ENCODE measurements at places on chromosomes 4 and X.

- no peak for DNase-seq
Observed at GRCh38 chr4:182862141-182862875, 54.9 kb downstream of the DCTD start.

DNA sequence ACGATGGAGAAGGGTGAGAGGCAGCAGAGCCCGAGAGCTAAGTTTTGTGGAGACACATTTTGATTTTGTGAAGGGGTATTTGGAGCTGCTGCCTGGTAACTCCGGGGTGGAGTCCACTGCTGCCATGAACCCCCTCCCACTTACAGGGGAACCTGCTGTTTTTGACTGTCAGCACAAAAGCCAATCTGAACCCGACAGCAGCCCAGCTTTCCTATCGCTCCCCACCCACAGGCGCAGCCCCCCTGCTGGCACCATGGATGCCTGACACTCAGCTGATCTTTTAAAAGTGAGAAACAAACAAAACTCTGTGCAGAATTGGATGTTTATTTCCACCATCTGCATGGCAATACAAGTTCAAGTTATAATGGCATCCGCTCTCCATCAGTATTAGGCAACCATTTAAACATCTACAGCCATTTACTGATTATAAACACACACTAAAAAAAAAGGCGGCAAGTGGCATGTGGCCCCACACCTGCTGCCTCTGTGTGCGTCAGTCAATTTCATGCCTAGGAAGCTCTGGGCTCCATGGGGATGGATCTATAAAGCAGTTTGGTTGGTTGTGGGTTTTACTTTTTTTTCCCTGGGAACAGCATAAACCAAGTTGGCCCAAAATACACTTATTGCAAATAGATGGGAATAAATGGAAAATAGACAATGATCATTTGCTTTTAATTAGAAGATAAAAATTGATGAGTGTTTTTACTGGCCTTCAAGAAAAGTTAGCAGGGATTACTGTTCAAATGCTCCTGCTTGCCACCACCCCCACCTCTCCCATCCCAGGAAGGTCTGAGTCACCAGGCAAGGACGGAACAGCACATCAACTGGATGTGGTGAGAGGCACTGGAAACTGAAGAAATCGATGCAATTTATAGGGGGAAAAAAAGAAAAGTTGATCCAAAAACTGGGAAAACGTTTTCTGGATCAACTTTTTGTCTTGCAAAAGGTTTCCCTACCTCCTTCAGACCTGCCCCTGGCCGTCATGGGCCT is 46.0 kb downstream of the SEPSECS start:
- DNase-seq: no peak

- no peak for DNase-seq
Observed at GRCh38 chr4:23033796-23034195, 341.1 kb downstream of the GBA3 start.

DNA sequence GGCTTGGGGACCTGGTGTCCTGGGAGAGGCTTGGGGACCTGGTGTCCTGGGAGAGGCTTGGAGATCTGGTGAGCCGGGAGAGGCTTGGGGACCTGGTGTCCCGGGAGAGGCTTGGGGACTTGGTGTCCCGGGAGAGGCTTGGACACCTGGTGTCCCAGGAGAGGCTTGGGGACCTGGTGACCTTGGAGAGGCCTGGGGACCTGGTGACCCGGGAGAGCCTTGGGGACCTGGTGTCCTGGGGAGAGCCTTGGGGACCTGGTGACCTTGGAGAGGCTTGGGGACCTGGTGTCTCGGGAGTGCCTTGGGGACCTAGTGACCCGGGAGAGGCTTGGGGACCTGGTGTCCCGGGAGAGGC is 12.6 kb downstream of the SHOX start:
- DNase-seq: no peak

DNA sequence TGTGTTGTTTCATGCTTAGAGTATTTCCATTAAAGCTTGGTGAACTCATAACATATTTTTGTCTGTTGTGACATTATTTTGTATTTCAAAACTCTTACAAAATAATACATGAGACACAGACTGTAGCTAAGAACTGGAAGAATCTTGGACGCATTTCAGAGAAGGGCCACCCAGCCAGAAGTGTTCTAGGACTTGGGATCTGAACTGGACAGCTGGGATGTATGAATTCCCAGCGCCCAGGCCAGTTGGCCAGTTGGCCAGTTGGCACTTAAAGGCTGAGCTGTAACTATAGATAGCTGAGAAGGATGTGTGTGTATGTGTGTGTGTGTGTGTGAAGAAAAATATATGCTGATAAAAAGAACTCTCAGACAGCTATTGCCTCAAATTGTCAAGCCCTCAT is 193.4 kb upstream of the GPR101 start:
- no peak for DNase-seq

- no peak for DNase-seq
Observed at GRCh38 chr4:7786517-7786916, 153.1 kb downstream of the AFAP1 start.

DNA sequence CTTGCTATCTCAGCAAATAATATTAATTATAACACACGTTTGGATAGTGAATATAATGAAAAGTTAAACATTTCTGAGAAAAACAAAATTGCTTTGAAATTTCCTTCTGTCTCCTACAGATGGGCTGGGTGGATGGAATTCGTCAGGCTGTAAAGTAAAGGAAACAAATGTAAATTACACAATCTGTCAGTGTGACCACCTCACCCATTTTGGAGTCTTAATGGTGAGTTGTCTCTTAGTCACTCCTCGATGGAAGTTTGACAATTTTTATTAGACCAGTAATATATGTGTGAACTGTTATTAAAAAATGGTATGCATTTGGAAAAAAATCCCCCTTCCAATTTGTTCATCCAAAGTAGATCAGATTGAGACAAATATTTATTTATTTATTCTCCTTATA is 92.5 kb upstream of the BRS3 start:
- no peak for DNase-seq
